ENCODE measurements at places on chromosomes 7 and 10.

DNA sequence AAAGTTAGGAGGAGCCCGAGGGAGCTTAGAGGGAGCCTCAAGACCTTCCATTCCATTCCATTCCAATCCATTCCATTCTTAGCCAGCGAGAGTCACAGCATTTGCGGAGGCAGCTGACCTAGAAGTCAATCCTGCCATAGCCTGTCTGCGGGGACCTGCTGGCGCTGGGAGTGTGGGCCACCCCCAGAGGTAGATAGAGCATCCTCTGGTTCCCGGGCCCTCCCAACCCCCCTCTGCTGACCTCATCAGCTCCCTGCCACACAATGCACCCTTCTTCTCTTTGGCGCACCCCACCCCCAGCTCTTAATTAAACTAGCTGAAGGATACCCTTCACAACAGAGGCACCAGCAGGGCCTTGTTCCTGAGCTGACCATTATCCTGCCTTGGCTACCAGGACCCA, 152.5 kb upstream of the ZMIZ1 start:
- no peak for DNase-seq

DNA sequence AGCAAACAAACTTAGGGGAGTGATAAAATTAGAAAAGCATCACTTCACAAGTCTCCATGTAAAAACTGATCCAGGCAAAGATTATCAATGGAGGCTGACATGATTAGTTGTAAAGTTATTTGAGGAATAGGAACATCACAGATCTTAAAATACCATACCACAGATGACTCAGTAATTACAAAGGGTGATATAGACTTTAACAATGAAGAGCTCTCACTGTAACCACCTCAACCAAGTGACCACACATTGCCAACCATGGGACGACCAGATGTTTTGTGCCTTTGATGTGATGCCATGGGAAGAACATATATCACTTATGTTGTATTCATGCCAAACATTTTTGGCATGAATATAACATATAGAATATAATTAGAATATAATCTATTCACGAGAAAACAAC, 11.7 kb downstream of the AASS start:
- no peak for DNase-seq

- no peak for DNase-seq
Measured at GRCh38 chr10:88899886-88900285, 19.8 kb downstream of the STAMBPL1 start.

GRCh38 chr10:7708832-7709231, 5.7 kb downstream of the ITIH2 start:
- no peak for DNase-seq

DNA sequence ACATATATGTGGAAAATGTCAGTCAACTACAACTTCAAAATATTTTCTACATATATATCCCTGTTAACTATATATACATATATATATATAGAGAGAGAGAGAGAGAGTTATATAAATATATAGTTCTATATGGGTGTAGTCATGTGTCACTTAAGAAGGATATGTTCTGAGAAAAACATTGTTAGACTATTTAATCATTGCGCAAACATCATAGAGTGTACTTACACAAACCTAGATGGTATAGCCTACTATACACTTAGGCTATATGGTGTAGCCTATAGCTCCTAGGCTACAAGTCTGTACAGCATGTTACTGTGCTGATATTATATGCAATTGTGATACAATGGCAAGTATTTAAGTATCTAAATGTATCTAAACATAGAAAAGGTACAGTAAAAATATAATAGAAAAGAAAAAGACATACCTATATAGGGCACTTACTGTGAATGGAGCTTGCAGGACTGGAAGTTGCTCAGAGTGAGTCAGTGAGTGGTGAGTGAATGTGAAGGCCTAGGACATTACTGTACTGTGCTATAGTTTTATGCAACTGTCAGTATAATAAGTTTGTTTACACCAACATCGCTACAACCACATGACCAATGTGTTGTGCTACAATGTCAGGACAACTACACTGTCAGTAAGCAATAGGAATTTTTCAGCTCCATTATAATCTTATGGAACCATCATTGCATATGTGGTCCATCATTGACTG, 18.0 kb upstream of the FGL2 start:
- DNase-seq, result no peak

GRCh38 chr10:87661861-87662785, 2.4 kb downstream of the PAPSS2 start:
- no peak for DNase-seq

DNA sequence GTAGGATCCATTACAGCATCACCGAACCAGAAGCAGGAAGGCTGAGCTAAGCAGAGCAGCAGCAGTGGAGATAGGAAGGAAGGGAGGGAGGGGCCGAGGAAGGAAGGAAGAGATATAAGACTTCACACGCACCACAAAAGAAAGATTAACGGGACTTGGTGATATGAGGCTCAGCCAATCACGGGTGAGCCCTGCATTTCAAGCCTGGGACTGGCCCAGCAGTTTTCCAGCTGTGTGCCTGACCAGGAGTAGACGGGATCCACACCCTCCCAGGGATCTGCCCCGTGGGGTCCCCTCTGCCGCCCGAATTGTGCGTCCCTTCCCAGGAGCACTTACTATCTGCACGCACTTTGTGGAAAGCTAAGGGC, 16.2 kb downstream of the ATG9B start:
- no peak for DNase-seq

DNA sequence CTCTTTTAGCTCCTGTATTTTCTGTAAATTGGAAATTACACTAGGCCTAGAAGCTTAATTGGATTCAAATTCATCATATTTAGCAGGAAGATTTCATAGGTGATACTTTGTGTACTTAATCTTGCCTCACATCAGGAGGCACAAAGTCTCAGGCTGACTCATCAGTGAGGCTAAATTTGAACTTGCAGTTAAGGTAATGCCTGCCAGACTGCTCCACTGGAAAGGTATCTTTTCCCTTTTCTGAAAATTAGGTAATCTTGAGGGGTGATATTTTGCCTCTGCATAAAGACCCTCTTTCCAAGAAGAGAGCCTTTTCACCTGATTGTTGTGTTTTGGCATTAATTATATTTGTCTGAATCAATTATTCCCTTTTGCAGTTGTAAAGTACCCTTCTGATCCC, 14.6 kb downstream of the PPIA start:
- DNase-seq, result no peak

- no peak for DNase-seq
Measured at GRCh38 chr7:129841465-129841864, 111.3 kb downstream of the UBE2H start.

GRCh38 chr10:47309408-47310089, 9.6 kb downstream of the GDF10 start:
- no peak for DNase-seq

GRCh38 chr7:35015346-35015859, 21.9 kb downstream of the DPY19L1 start:
- no peak for DNase-seq

DNA sequence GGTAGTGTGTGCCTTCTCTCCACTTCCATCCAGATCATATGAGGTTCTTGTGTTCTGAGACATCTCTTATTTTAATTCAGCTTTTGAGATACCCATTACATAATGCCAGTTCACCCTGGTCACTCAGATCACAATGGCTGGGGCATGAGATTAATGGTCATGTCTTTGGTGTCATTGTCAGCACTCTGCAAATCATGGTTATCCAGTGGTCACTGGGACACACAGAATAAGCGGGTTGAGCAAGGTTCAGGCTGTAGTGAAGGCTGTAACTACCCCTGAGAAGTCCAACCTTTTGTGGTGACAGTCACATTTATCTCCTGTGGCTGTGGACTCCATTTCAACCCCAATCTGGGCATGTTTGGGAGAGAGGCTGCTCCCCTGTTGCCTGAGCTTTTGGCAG, 35.8 kb downstream of the SORCS3 start:
- no peak for DNase-seq

DNA sequence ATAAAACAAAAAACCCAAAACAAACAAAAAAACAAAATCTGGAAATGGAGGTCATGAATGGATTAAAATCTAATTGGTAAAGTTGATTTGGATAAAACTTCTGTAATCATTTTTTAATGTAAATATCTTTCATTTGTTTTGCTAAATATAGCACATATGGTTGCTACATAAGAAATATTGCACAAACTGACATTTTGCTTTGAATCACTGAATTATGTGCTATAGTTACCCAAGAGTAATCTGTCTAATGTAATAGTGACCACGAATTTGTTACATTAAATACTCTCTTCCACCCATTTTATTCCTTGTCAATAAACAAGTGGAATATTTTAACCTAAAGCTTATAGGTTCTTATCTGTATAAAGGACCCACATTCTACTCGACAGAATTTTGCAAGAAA, 6.2 kb downstream of the CFAP58 start:
- DNase-seq, result no peak

All from forelimb muscle (tissue), 1 donor.